AG04450 (cell line): ENCODE measurements at places on chromosomes 11 and 22.

DNA sequence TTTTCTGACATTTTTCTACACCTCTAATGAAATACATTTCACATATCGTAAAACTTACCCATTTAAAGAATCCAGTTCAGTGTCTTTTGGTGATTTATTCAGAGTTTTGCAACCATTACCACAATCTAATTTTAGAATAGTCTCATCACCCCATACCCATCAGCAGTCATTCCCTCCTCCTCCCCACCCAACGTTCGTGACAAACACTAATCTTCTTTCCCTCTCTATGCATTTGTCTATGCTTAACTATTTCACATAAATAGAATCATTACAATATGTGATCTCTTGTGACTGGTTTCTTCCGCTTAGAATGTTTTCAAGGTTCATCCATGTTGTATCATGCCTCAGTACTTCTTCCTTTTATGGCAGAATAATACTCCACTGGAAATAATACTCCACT, 9.5 kb downstream of the TTC28 start:
- DNase-seq, result no peak

DNA sequence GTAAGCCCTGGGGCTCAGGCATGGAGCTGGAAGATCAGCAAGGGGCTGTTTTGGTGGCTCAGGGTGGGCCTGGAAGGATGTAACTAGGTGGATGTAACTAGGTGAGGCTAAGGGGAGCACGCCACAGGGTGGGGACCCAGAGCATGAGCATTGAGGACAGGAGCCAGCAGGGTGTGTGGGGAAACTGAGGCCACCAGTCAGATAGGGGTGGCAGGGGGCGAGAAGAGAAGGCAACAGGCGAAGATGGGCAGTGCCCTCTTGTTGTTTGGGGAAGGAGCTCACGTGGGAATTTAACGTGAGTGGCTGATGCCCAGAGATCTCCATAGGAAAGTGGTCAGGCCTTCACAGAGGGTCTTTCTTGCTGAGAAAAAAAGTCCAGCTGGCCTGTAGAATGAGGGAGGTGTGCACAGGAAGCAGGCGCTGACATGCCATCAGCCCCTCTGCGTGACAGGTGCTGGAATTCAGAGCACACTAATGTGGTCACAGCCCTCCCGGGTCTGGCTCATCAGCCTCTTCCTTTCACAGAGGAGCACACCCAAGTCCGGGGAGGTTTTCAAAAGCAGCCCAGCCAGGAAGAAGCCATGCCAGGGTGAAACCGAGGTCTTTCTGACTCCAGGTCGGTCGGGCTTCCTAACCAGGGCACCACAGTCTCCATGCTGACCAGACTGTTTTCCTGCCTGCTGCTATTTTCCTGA, 54.6 kb upstream of the PAX6 start:
- DNase-seq, result no peak

- no peak for DNase-seq
These were observed 15.0 kb upstream of the RHOD start for GRCh38 chr11:67041602-67042001.

- no peak for DNase-seq
These were observed 81.1 kb downstream of the LARGE2 start for GRCh38 chr11:46003572-46003971.

- peak; percentile 13 for DNase-seq
These were observed 141.3 kb downstream of the NAV2 start for GRCh38 chr11:19853920-19854319.

DNA sequence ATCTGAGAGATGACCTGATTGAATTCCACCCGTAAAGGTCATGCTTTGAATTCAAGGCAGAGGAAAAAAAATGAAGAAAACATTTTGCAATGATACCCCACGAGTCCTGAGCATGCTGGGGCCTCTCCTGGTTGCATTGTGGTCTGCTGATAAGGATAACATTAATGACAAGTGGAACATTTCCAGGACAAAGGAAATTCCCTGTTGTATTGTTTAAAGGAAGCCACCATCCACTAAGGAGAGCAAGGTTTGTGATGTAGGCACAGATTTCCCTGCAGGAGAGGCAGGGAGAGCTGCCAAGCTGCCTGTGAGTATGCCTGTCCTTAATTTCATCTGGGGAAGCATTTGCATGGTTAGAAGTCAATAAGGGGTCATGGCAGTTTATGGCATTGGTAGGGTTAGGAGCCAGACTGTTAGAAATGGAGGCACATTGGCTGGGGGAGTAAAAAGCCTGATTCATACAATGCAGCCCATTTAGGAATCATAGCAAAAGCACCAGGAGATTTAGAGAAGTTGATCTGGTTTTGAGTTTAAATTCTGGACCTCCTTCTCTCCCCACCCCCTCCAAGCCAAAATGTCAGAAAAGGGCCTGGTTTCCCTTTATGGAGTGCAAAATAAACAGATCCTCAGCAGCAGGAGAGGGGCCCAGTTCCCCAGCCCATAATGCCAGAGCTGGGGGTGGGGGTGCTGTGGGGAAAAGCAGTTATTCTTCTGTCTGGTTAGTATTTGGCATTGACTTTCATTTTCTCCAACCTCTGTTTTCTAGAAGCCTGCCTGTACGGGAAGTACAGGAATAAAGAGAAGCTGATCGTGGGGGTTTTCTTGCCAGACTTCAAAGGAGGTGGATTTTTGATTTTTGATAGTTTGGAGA, 22.1 kb downstream of the FLI1 start:
- DNase-seq, result no peak

DNA sequence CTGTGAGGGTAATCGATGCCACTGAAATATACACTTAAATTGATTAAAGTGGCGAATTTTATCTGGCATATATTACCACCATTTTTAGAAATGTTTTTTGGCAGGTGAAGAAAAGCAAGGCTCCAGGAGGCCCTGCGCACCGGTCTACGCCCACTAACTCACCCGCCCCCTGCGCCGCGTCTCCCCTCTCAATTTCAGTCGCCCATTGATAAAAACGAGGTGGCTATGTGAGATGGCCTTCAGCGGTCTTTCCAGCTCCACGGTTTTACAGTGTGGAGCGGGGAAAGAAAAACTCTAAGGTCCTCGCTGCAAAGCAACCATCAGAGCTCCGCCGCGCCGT, 602 bp upstream of the AQP11 start:
- no peak for DNase-seq

GRCh38 chr11:31267720-31268119, 101.8 kb downstream of the DCDC1 start:
- DNase-seq, result no peak

- no peak for DNase-seq
These were observed 115.2 kb upstream of the TEAD1 start for GRCh38 chr11:12559011-12559410.

GRCh38 chr11:75786101-75786736, 17.6 kb downstream of the DGAT2 start:
- DNase-seq, result no peak

DNA sequence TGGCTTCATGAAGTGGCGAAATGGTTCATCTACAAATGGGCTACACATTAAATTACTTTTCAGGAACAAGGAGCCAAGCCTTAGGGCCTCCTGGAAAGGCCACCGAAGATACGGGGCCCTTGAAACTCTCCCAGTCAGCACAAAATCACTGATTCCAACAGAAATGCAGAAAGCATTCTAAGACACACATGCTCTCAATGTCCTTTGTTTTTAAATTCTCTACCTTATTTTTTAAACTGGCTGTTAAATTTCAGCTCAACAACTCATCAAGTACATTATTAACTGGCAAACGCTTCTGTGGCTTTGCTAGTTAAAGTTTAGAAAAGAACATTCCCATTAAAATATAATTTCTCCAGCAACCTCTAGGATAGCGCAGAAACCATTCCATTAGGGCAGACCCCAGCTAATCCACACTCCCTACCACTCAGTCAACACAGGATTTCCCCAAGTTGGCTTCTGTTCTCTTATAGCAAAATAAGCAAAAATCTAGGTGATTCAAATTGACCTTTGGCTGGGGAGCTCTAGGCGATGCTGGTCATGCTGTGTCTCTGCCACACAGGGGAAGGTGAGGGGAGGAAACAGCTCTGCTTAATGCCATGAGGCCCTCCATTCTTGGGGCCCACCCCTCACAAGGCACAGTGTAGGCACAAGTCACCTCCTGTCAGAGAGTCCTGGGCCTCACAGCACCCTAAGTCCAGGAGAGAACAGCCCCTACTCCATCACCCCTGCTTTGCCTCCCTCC, 47.1 kb downstream of the PLEKHA7 start:
- no peak for DNase-seq

DNA sequence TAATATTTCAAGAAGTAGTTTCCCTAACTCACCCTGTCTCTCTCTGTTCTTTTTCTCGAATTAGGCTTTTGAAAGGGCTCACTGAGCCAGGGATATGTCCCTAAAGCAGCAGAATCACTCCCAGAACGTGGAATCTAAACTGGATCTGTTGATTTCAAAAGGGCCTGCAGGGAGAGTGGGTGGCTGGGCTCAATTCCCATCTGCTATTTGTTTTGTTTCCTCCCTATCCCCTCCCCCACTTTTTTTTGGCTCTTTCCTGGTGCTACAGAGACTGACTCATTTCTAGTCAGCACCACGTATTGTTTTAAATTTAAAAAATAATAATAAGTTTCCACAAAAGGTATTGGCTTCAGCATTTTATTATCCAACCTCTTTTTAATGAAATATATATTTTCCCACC, 961.5 kb downstream of the FAM181B start:
- no peak for DNase-seq

DNA sequence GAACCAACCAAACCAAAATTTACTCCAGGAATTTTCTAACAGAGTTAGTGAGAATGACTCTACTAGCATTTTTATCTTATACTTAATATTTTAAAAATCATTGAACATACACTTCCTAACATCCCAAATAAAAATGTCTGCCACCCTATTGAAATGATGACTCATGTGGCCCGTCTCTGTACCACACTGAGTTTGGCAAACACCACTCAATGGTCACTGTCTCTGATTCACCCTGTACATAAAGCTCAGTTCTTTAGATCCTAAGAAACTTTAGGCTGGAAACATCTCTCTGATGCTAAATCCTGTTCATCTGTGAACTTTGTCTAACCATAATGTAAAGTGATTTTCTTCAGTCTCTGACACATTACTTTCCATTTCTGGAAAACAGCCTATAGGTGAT, 182.0 kb downstream of the CWF19L2 start:
- no peak for DNase-seq

GRCh38 chr11:131038597-131038996, 122.3 kb upstream of the SNX19 start:
- no peak for DNase-seq

DNA sequence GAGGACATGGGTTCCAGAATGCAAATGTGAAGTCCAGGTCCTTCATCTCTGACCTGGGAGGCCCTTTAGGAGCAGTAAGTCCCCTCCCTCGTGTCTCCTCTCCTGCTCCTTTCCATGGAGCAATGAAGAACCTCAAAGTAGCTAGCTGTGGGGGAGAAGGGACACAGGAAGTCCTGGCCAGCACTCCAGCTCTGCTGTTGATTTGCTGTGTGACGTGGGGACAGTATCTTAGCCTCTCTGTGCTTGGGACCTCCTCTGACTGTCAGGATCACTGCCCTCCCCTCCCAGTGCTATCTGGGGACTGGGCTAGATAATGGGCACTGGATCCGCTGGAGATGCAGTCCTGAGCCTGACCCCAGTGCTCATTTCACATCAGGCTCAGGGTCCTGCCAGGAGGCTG, 1.1 kb upstream of the APOBEC3H start:
- DNase-seq, result no peak

DNA sequence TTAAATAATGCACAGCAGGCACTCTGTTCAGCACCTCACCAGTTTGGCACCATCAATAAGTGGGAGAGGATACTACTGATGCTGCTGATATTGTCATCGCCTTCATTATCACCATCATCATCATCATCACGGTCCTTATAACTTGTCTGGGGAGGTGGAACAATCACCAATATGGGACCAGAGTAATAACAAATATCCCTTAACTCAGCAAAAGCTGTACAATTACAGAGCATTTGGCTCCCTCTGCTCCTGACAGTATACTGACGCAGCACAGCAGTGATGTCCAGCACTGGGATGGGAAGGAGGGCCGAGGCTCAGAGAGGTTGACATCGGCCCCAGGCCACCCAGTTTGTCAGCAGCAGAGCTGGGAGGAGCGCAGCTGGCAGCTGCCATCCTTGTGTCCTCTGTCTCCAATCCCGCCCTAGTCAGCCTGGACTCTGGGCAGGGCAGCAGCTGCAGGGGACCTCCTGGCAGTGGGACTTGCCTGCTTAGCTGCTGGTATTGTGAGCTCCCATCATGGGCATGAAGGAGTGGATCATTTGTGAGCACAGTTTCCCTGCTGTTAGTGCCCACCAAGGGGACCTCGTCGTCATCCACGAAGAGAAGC, 90.0 kb downstream of the DHCR7 start:
- DNase-seq, result no peak

- no peak for DNase-seq
These were observed 35.7 kb downstream of the EIF3F start for GRCh38 chr11:8022876-8023275.

GRCh38 chr22:45235101-45235777, 5.5 kb downstream of the KIAA0930 start:
- no peak for DNase-seq

- no peak for DNase-seq
These were observed 6.6 kb downstream of the TRIM34 start for GRCh38 chr11:5631417-5631816.

DNA sequence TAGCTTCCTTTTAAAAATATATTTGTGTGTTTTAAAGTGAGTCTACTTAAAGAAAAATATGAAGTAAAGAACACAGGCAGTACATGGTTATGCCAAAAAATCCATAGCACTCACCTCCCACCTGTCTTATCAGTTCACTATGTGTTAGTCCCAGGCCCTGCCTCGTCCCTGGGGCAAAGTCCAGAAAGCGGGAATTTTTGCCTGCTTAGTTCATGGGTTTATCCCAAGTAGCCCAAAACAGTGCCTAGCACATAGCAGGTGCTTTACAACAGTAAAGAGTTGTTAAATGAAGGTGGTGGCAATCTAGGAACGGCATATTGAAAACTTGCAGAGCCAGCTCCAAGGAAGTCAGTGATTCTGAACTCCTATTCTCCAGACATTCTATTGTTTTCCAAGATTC, 154.0 kb downstream of the MN1 start:
- DNase-seq, result no peak

GRCh38 chr11:31645747-31646146, 136.2 kb downstream of the ELP4 start:
- DNase-seq, result peak; percentile 48

DNA sequence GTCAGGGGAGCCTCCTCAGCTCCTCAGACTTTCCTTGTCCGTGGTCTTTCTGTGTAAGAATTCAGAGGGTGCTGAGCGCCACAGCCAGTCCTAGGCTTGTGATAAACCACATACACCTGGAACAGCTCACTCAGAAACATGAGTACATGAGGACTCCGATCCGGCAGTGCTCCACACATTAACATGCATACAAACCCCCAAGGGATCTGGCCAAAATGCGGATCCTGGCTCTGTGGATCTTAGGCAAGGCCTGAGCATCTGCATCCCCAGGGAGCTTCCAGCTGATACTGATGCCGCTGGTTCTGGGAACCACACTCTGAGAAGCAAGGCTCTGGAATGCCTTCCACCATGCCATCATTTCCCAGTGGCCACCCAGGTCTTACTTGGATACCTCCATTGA, 20.6 kb upstream of the OPCML start:
- no peak for DNase-seq

- peak; percentile 30 for DNase-seq
These were observed 182.6 kb downstream of the TRPC6 start for GRCh38 chr11:101401245-101401644.

- peak; percentile 58 for DNase-seq
These were observed 29.6 kb upstream of the UPB1 start for GRCh38 chr22:24465566-24465965.
